Hair follicle dermal papilla cell (primary cell): ENCODE measurements at places on chromosomes 12 and 14. TPM values are rescaled to one million over a fixed set of nuclear protein-coding genes. Genes with fewer than 3 reads are reported as not detected.

KLRC2 gene
- total RNA-seq: not detected in 2 replicates

ADCY6 gene
- total RNA-seq: 34.9 and 52.2 TPM in 2 replicates

AICDA gene
- not detected in 2 replicates for total RNA-seq

ALG10B gene
- total RNA-seq: 2.2 and 3.1 TPM in 2 replicates

BCL11B gene
- total RNA-seq: 0.36 and 0.81 TPM in 2 replicates

DLGAP5 gene
- 3.1 and 4.0 TPM in 2 replicates for total RNA-seq

CLEC6A gene
- total RNA-seq: not detected in 2 replicates

SLC41A2 gene
- total RNA-seq: 30.1 and 34.1 TPM in 2 replicates

TBC1D30 gene
- 0.12 and 0.32 TPM in 2 replicates for total RNA-seq

FOXM1 gene
- 7.6 and 9.8 TPM in 2 replicates for total RNA-seq
